ENCODE measurements at places on chromosomes 6 and 20.

- no peak for DNase-seq
Observed at GRCh38 chr20:6045566-6045965, 8.3 kb downstream of the LRRN4 start.

GRCh38 chr6:137750297-137750696 lies 116.8 kb upstream of the TNFAIP3 start:
- DNase-seq = no peak

DNA sequence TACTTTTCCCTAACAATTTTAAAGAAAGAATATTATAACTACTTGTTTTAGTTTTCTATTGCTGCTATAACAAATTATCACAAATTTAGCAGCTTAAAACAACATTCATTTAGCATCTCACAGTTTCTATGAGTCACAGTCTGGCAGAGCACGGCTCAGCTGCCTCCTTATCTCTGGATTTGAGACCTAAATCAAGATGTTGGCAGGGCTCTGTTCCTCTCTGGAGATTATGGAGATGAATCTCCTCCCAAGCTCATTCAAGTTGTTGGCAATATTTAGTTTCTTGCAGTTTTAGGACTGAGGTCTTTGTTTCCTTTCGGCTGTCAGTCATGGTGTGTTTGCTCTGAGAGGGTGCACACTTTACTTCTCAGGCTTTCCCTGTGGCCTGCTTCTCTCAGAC lies 1065.8 kb upstream of the EYS start:
- no peak for DNase-seq

GRCh38 chr20:50713657-50714101 lies 17.7 kb upstream of the PARD6B start:
- DNase-seq = no peak

DNA sequence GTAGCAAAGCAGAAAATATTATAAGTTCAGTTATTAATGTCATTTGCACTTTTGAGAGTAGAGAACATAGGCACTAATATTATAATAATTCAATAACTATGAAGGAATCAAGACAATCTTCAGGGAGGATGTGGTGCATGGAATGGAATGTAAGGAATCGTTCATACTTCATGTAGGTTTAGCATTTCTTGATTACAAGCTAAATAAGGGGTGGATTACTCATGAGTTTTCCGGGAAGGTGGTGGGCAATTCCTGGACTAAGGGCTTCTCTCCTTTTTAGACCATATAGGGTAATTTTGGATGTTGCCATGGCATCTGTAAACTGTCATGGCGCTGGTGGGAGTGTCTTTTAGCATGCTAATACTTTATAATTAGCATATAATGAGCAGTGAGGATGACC lies 9.1 kb upstream of the BTNL2 start:
- DNase-seq = no peak

DNA sequence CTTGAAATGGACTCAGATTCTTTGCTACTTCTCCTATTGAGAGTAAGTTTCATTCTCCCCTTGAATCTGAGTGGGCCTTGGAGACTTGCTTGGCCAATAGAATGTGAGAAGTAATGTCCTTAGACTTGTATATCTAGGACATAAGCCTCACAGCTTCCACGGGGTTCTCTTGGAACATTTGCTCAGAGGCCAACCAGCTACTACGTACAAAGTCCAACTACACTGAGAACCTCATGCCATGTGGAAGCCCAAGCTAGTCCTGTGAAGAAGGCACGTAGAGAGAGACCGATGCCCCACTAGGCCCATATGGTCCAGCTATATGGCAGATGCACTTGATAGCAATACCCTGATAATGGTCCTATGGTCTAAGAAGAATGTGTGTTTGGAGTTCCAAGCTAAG lies 22.9 kb downstream of the TMEM14A start:
- no peak for DNase-seq

GRCh38 chr6:74749211-74750147 lies 456.4 kb downstream of the COL12A1 start:
- DNase-seq = no peak

- DNase-seq = no peak
Observed at GRCh38 chr20:60484316-60484715, 526.1 kb downstream of the CDH26 start.

DNA sequence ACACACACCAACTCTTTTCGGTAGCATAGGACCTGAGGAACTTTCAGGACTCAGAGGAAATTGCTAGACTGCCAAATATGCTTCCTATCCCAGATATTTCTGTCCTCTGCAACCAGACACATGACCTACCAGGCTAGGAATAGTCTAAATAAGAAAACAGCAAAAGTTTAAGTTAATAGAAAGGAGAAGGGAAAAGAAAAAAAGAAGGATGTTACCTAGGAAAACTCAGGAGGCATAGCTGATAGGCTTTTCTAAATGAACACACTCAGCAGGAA lies 74.6 kb downstream of the MAP3K5 start:
- no peak for DNase-seq

DNA sequence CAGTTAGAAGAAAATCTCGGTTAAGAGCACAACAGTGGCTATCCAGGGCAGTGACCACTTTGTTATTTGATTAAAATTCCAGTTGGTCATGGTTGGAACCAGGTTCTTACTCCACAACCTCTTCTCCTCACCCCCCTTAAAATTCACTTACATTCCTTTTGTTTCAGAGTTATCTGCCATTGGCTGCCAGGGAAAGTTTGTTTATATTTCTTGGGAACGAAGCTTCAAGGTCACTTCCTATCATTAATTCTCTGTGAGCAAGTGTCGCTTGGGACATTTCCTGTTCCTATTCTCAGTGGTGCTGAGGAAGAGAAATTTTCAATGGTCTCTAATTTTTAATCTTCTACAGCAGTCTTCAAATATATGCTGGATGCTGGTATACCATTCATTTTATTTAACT lies 121.1 kb upstream of the COL21A1 start:
- no peak for DNase-seq

- DNase-seq = no peak
Observed at GRCh38 chr6:45212976-45213375, 115.2 kb upstream of the RUNX2 start.

DNA sequence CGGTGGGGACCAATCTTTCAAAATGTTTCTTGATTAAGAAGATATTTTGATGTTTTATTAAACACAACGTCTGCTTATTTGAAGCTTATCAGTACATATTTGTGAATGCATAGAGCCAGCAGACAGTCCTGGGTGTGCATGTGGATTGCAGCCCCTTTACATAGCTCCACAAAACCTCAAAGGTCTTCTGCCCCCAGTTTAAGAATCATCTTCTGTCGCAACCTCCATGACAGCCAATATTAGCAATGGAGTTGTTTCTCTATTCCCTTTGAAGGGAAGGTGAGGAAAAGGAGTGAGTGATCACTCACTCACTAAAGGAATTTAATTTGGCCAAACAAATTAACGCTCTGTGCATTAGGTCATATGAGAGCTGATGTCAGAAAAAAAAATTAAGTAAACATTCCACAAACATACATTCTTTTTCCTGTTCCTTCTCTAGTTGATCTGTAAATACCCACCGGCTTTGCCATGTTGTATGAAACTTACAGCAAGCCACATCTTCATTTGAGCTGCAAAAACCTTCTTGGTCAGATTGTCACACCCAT lies 152.9 kb downstream of the SIM1 start:
- DNase-seq = no peak

GRCh38 chr6:111185954-111186353 lies 98.7 kb downstream of the SLC16A10 start:
- no peak for DNase-seq

DNA sequence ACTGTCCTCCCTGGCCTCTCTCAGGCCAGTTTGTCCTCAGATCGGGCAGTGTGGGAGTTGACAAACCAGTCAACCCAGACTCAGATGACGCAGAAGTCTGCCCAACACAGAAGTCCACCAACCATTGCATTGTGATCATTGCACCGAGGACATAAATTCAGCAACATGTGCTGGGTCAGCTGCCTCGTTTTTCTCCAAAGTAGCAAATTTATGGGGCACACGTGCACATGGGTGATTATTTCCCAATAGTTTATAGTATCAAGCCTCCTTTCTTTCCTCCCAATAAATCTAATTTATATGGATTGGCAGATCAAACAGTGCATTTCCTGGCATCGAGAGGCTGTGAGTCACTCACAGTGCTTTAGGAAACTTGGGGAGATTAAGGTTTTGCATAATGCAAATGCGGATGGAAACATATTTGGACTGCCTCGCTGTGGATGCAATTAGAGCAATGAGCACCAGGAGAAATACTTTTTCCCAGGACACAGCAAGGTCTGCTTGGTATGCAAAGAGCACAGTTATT lies 413.7 kb upstream of the SULF2 start:
- DNase-seq = no peak

- no peak for DNase-seq
Observed at GRCh38 chr6:53263917-53264316, 84.8 kb downstream of the ELOVL5 start.

GRCh38 chr20:19025430-19026120 lies 186.9 kb upstream of the SLC24A3 start:
- DNase-seq = no peak

DNA sequence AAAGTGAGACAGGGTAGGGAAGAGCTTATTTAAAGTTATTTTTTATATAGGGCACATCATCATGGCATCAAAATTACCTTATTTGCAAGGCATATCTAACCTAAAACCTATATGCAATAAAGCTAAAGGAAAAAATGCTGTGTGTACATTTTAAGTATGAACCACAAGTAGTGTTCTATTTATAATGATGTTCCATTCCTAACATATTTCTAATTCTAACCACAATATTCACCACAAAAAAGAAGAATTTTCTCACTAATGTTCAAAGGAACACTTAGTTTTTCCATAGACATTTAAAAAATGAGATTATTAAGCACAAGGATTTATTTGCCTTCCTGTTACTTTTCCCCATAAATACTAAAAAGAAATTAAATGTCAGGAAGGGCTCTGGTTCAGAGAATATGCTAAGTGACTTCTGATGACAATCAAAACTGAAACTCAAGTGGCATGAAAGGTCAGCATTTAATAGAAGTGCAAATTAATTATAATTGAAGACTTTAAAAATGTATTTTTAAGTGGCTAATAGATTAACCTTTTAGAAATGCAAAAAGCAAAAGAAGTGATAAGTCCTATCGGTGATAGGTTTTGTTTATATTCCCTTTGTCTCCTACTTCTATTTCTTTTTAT lies 25.1 kb downstream of the GPR63 start:
- no peak for DNase-seq

DNA sequence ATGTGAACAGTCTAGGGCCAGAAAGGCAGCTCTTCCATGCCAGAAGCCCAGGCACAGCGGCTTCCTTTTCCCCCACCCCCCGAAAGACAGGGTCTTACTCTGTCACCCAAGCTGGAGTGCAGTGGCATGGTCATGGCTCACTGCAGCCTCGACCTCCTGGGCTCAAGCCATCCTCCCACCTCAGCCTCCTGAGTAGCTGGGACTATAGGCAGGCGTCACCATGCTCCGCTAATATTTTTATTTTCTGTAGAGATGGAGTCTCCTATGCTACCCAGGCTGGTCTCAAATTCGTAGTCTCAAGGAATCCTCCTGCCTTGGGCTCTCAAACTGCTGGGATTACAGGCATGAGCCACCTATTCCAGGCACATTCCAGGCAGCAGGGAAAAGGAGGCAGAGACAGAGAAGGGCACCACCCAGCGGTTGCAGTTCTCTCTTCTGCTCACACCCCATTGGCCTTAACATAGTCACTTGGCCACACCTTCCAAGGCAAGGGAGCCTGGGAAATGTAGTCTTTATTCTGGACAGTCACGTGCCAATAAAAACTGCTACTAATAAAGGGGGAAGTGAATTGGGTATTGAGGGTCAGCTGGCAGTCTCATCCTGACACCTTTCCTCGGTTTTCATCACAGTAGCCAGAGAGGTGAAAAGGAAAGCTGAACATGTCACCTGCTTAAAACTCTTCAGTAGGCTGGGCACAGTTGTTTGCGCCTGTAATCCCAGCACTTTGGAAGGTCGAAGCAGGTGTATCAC lies 205.9 kb downstream of the ZMYND8 start:
- DNase-seq = peak; percentile 58

- DNase-seq = no peak
Observed at GRCh38 chr6:20919677-20920385, 385.6 kb downstream of the CDKAL1 start.

DNA sequence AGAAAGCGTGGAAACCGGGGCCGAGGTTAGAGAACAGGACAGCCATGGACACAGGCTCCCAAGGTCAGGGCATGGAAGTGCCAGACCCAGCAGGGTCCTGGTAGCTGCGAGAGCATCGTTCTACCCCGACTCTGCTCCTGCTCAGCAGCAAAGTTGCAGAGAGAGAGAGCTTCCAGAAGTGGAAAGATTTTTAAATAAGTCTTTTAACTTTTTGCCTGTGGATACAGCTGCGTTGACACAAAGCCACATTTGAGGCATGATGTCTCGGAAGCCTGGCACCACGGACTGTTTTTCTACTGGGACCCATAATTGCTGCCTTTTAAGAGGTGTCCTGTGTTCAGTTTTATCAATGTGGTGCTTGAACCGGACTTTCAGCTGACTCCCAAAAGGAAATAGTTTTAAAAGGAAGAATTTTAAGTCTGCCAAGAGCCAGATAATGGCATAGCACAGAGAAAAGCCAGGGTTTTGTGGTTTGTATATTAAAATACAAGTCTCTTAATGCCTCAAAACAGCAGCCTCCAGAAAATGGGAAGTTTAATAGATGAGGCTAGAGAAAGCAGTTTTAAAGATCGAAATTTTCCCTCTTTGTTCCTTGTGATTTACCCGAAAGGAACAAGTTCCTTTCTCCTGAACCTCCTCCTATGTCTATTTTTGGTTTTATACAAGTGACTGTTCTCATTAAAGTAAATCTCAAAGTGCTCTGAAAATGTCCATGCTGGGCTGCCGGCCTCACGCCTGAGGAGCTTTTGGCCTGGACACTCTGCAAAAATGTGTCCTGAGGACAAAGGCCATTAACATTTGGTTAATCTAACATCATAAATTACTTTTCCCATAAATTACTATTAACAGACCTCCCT lies 91.5 kb downstream of the RIN2 start:
- no peak for DNase-seq

DNA sequence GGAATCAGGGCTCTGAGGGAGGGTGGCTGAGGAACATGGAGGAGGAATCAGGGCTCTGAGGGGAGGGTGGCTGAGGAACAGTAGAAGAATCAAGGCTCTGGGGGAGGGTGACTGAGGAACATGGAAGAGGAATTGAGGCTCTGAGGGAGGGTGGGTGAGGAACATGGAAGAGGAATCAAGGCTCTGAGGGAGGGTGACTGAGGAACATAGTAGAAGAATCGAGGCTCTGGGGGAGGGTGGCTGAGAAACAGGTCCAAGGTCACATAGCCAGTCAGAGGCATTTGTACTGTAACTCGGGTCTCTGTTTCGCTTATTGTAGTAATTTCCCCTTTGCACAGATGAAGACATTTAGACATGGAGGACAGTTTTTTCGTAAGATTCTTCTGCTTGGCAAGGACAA lies 164.8 kb downstream of the SOBP start:
- no peak for DNase-seq

DNA sequence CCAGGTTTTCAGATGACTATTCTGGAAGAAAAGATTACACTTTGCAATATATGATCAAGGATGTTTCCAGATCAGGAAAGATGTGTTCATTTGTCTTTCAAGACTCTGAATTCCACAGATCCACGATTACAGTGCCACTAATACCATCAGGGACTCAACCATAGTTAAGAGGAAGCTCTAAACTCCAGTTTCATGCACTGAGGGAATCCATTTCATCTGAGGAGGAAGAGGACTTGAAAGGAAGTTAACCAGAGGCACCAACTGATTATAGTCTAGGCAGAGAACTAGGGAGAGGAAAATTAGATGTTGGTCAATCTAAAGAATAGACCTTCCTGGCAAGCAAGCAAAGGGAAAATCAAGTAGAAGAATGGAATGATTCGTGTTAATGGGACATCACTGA lies 218.3 kb upstream of the PRDM1 start:
- DNase-seq = no peak
